AML-193 (cell line): ENCODE measurements at places on chromosomes 12 and 14.

DNA sequence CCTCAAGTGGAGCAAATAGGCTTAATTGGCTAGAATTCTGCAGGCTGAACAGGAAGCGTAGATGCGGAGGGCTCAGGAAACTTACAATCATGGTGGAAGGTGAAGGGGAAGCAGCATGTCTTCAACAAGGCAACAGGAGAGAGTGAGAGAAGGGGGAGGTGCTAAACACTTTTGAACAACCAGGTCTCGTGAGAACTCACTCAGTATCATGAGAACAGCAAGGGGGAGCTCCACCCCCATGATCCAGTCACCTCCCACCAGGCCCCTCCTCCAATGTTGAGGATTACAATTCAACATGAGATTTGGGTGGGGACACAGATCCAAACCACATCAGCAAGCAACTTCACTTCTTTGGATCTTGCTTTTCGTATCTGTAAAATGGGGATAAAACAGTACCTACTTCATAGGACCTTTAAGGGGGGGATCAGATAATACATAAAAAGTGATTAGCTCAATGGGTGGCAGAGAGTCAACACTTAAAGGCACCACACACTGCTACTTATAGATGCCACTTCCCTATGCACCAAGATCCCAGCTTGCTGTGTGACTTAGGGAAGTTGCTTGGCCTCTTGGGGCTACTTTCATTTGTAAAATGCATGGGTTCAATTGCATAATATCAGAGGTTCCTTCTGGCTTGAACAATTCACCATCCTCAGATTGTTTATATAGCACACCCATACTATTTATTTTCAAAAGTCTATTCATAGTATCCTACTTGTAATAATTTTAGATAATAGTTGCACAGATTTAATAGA is 184.8 kb upstream of the RPH3A start:
- no peak for DNase-seq

DNA sequence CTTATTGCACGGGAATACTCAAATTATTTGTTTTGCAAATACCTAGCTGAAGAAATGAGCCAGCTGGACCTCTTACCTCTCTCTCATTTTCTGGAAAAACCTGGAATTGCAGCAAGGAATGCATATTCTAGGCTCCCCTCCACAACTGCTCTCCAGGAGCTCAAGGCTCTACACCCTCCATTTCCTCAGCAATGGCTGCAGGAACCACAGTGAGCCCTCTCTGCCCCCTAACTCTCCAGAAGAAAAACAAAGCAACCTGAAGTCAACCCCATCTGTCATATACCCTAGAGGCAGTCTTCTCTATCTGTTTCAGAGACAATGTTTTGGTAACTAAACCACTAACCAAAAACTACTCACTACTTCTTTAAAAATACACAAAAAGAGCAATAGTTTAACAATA is 221.6 kb downstream of the SLC25A21 start:
- DNase-seq: no peak

- DNase-seq: no peak
Measured at GRCh38 chr14:102918438-102918837, 4.0 kb upstream of the AMN start.

GRCh38 chr12:44847403-44847802 is 28.7 kb downstream of the NELL2 start:
- no peak for DNase-seq

DNA sequence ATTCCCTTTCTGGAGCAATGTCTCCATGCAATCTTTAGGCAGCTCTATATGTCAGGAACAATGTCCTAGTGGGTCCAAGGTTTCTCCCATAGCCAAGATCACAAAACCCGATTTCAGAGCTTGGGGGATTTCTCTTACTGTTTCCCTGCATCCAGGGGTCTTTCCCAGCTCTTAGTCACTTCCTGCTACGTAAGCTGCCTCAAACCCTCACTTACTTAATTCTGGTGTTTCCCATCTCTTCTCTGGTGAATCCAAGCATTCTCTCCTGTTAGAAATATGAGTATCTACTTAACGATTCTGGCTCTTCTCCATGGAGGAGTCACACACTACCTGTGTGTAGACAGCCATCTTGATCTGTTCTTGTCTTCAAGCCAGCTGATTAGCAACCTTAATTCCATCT is 80.0 kb downstream of the IFNG-AS1 start:
- DNase-seq: no peak

DNA sequence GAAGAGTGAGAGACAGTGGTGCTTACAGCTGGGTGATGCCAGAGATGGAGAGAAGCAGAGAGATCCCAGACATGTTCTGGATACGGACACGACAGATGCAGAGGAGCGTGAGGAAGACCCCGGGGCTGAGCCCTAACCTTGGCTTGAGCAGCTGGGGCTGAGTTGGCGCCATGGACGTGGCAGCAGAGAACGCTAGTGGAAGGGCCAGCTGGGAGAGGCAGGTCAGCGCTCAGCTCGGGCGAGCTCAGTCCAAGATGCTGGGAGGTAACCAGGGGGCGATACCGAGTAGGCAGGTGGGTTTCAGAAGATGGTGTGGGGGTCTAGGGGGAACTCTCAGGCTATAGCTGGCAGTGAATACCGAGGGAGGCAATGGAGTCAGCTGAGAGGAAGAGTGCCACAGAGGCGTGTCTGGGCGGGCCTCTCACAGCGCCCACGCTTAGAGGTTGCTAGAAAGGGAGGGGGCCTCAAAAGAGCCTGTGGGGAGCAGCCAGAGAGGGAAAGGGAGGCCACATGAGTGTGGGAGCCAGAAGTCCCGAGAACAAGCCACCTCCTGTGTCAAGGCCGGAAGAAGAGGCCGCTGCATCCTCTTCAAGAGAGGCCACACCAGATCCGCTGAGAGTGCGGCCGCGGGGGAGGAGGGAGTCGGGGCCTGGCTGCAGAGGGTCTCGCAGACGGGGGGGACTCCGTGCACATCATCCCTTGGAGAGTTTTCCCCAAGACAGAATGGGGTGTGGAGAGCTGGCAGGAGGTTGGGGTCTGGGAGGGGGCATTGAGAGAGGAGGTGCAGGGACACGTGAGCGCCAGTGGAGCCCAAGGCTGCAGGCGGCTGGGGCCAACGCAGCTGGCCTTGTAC is 57.0 kb upstream of the DIO3 start:
- no peak for DNase-seq

DNA sequence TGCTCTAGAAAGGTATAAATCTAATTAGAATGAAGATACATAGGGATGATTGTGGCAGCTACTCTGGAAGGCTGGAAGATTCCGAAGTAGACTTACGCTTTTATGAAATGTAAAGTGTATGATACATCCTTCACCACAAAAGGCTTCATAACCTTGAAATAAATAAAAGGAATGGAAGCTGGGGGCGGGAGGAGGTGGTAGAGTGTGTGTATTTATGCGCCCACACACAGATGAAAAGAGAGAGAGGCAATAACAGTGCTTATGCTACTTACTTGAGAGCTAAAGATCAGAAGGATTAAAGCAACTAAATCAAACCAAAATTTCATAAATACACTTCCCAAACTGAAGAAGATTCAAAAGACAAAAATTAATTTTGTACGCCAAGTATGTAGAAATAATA is 30.4 kb downstream of the CBX5 start:
- DNase-seq: no peak

DNA sequence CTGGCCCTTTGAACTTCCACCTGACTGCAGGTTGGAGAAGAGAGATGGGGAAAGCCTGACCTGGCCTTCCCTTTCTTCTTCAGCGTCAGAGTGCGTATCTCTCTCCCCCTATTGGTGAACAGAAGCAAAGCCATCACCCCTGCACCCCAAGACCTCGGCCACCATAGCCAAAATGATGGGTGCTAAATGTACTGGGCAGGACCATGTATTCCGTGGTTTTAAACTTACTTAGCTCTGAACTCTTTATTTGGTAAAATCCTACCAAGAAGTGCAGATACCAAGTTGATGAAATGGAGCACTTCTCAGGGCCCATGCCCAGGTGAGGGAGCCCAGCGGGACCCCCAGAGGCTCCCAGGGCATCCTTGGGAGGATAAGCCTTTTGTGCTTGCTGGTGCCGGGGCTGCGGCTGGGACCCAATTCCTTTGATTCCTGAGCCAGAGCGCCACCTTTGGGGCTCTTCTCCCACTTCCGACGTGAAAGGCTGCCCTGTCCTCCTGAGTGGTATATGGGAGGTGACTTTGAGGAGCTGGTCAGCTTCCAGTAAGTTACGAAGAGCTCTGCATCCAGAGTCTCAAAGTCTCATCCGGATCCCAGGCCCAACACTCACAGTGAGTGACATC is 9.4 kb downstream of the CCND2 start:
- no peak for DNase-seq

DNA sequence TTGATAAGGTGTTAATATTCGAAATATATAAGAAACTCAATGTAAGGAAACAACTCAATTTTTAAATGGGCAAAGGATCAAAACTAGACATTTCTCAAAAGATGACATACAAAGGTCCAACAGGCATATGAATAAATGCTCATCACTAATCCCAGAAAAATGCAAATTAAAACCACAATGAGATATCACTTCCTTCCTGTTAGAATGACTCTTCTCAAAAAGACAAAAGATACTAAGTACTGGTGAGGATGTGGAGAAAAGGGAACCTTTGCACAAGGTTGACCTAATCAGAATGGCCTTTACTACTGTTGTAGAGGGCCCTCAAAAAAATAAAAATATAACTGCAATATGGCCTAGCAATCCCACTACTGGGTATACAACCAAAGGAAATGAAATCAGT is 383.4 kb downstream of the KCNH5 start:
- no peak for DNase-seq

GRCh38 chr12:76026643-76027063 is 4.9 kb downstream of the PHLDA1 start:
- no peak for DNase-seq

DNA sequence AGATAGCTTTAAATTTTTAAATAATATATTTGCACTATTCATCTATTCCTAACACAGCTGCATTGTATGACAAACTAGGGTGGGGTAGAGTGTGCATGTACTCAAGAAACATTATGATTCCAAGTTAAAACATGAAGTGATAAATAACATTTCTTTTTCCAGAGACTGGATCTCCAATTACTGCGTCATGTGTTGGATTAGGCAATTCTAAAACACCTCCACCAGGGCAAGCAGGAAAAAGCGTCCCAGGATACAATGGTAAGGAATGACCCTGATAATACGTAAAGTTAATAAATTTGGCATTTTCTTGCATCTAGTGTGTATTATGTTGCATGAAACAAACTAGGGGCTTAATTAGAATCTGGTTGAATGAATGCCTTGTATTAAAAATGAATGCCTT is 138.9 kb downstream of the ACSS3 start:
- DNase-seq: no peak

GRCh38 chr14:95123891-95124579 is 33.3 kb downstream of the DICER1 start:
- no peak for DNase-seq

GRCh38 chr14:61813096-61813606 is 50.9 kb downstream of the SNAPC1 start:
- DNase-seq: no peak

- no peak for DNase-seq
Measured at GRCh38 chr14:24351517-24351916, 11.7 kb upstream of the RIPK3 start.

DNA sequence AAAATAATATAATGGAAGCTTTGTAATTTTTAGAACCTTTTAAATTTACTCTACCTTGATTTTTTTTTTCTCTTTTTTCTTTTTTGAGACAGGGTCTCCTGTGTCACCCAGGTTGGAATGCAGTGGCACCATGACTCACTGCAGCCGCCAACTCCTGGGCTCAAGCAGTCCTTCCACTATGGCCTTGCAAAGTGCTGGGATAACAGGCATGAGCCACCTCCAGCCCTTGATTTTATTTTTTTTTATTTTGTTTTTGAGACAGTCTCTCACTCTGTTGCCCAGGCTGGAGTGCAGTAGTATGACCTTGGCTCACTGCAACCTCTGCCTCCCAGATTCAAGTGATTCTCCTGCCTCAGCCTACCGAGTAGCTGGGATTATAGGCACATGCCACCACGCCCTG is 65.3 kb upstream of the TRAF3 start:
- no peak for DNase-seq

DNA sequence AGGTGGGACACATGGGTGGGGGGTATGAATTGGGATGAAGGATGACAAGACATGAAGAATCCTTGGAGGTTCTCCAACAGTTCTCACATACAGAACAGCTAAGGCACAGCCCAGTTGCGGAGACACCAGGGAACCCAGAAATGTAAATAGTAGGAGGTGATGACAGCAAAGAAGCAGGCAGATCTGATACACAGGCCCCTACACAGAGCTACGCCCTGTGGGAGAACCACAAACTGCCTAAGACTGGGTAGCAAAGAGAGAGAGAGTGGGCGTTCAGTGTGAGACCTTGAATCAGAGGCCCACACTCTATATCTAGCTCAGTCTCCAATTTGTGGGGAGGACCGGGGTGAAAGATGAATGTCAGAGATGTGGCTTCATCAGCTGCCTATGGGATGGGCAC is 9.5 kb upstream of the NUMB start:
- no peak for DNase-seq

- DNase-seq: peak; percentile 79
Measured at GRCh38 chr14:76773188-76773885, 12.1 kb downstream of the VASH1 start.

DNA sequence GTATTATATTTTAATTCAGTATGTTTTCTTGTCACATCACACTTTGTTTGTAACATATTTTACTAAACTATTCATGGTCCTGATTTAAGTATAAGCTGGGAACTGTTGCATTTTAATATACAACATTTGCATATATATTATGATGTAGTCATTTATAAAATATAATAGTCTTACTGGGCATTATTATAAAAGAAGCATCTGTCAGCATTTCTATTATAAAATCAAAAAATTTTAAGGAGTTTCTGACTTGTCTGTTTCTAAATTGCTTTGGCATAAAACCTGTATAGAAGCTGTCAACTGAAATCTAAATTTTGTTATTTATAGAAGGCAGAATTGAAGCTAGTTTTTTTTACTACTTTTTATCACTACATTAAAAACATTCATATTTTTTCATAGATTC is 166.6 kb downstream of the NUBPL start:
- DNase-seq: no peak
